ENCODE measurements at places on chromosomes 3 and 15.

GRCh38 chr3:177490626-177491025 lies 293.3 kb upstream of the TBL1XR1 start:
- no peak for DNase-seq

DNA sequence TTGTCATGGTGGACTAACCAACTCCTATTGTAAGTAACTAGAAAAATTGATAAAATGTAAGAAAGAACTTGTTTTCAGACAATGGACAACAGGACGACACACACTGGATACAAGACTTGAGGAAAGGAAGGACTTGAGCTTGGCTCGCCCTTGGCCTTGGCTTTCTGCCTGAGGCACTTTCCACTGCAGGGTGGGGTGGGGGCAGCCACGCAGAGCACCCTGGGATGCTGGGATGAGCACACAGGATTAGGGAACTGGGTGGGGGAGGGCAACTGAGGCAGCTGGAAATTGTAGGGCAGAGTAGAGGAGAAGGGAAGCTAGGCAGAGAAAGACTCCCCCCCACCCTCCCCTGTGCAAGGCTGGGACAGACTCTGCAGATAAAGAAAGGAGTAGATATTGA lies 25.5 kb upstream of the HHATL start:
- DNase-seq = no peak

DNA sequence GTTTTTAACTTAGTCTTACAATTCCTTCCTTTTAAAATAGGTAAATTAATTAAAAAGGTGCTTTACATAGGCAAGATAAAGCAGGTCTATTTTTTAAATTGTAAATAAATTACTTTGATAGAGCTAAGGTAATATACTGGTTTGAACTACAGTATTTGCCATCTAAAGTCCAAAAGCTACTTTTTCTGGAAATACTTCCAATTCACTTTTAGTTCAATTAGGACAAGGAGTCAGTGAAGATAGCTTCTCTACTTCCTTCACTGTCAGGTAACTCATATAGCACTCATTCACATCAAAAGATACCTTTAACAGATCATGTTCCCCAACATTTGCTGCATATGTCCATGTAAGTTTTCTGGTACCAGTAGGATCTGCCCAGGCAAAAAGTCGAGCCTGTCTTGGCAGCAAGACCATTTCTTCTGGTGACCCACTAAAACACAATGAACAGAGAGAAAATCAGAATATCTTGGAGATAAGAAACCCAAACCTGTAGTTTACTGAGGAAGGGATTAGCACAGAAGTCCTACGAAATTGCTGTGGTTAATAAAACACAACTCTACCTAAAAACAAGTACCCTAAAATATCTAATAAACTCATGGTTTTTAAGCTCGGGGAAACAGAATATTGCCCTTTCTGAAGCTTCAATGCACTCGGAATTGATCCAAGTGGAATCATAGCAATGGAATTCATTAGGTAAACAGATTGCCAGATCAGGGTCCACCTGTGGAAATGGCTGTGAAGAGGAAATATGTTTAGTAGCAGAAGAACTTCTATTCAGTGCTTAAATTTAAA lies 153.1 kb downstream of the VPS13C start:
- no peak for DNase-seq

DNA sequence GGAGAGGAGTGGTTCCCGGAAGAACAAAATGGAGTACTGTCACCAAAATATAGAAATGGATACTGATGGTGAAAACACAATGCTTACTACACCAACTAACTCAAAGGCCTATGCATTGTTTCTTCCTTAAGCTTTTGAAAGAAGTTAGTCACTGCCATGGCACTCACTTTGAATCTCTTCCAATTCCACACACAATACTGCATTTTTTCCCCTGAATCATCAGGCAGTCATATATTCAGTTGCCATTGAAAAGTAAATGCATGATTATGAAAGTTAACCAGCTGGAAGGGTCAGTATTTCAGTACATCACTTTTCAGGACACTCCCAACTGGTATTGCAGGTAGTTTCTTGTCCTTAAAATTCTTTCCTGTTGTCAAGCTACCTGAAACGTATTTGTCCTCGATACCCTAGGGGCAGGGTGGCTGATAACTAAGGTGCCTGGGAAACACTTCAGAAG lies 9.0 kb upstream of the LRRFIP2 start:
- DNase-seq = no peak

DNA sequence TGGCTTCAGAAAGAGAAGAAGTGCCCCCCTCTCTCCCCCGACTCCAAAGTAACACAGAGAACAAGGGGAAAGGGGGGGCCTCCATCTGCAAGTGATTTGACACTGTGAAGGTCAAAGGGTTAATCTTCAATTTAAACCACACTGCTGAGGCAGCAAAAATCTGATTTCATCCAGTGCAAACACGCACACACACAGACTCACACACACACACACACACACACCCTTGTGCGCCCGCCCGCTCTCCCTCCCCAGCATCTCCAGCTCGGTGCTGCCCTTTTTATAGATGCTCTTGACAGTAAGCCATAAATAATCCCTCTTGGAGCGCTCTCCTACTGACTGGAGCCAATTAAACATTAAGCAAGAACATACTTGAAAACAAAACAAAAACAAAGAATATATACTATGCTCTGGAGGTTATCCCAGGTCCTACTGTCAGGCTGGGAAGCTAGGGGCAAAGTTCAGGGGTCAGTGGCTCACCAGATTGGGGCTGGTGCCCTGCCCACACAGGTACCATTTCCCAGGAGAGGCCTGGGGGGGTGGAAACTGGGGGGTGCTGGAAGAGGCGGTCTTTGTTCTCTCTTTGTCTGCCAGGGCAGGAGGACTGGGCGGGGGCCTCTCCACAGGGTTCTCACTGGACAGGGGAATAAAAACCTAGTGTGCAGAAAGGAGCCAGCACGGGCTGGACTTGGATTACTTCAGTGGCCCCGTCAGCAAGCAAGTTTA lies 16.3 kb downstream of the BMF start:
- peak; percentile 49 for DNase-seq

- DNase-seq = no peak
These were observed 8.0 kb downstream of the LOXL1 start for GRCh38 chr15:73934281-73934680.

GRCh38 chr3:12288182-12289129 lies at the start of gene PPARG:
Gene PPARG (plus strand): TSS chr3:12289070. CDS start chr3:12379712, 90,642 bp downstream.
- no peak for DNase-seq

- no peak for DNase-seq
These were observed 2.3 kb downstream of the CAMKV start for GRCh38 chr3:49867400-49867799.
